Natural killer cell (primary cell): ENCODE measurements at places on chromosomes 3 and 15.

GRCh38 chr3:43782541-43782940, 91.8 kb downstream of the ABHD5 start:
- DNase-seq, result no peak

DNA sequence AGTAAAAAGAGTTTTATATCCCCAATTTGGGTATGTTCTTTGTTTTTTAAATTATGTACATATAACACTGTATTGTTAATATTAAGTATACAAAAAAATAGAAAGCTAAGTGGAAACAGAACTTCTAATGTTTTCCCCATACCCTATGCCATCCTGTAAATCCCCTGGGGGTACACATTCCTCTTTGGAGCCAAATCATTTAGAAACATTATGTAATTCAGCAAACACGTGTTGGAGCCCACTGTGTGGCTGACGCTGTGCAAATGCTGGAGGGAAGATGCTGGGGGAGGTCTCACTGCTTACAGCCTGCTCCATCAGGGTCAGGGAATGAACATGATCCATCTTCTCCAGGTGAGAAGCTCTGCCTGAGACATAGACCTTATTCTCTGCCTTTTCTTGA, 52.8 kb downstream of the CRTC3 start:
- no peak for DNase-seq

DNA sequence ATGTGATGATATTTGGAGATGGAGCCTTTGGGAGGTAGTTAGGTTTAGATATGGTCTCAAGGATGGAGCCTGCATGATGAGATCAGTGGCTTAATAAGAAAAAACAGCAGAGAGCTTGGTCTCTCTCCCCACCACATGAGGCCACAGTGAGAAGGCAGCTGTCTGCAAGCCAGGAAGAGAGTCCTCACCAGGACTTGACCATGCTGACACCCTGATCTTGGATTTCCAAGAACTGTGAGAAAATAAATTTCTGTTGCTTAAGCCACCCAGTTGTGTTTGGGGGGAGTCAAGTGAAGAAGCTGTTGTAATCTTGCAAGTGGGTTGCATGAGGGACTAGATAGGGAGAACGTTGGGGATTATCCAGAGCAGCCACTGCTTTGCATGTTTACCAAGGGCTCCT, 62.3 kb upstream of the TNFAIP8L3 start:
- DNase-seq, result no peak

GRCh38 chr15:84104853-84105252, 130.7 kb upstream of the GOLGA6L4 start:
- DNase-seq, result no peak

GRCh38 chr15:26050984-26051383, 187.9 kb upstream of the ATP10A start:
- DNase-seq, result no peak

- no peak for DNase-seq
These were observed 5.5 kb downstream of the SMAD6 start for GRCh38 chr15:66707310-66708082.

DNA sequence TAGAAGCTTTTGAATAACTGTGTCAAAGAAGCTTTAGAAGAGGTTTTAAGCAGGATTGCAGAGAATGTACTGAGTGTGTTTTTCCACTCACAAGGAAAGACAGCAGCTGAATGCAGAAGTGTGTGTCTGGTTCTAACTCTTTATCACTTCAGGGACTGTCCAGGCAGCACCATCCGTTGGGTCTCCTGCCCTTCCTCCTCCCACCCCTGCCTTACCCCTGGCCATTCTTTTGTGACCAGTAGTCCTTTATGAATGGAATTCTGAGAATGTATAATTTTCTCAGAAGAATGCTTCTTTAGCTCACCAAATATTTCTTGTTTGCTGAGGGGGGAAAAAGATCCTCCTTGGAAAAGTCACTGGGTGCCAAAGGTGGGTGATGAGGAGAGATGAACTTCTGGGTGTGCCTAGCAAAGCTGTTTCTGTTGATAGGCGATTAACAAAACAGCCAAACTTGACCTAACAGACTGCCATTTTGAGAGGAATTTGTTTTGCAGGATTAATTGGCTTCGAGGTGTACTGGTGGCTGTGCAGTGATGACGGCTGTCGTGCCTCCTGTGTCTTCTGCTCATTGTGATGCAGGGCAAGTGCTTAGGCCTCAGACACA, 70.9 kb downstream of the IGF1R start:
- no peak for DNase-seq

DNA sequence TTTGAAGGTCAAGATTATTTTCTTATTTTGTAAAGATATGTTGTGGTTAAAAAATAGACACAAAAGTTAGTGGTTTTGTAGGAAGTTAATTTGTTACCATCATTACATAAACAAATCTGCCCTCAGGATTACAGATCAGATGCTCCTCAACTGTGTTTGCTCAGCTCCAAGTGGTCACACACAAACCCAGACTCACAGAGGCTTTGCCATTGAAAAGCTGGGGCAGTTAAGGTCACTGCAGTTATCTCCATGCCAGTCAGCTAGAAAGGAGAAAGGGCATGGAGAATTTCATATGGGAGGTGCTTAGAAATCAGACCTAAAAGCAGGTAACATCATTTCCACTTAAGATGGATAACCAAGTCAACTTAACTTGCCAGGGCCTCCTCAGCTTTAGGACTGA, 825.7 kb upstream of the GBE1 start:
- no peak for DNase-seq

- no peak for DNase-seq
These were observed 48.1 kb upstream of the PCSK6 start for GRCh38 chr15:101537483-101538080.

GRCh38 chr3:5585085-5585484, 397.6 kb downstream of the EDEM1 start:
- DNase-seq, result no peak

GRCh38 chr15:83430441-83430840, 16.7 kb upstream of the SH3GL3 start:
- no peak for DNase-seq

GRCh38 chr3:63493101-63493500, 159.4 kb upstream of the SNTN start:
- DNase-seq, result no peak

DNA sequence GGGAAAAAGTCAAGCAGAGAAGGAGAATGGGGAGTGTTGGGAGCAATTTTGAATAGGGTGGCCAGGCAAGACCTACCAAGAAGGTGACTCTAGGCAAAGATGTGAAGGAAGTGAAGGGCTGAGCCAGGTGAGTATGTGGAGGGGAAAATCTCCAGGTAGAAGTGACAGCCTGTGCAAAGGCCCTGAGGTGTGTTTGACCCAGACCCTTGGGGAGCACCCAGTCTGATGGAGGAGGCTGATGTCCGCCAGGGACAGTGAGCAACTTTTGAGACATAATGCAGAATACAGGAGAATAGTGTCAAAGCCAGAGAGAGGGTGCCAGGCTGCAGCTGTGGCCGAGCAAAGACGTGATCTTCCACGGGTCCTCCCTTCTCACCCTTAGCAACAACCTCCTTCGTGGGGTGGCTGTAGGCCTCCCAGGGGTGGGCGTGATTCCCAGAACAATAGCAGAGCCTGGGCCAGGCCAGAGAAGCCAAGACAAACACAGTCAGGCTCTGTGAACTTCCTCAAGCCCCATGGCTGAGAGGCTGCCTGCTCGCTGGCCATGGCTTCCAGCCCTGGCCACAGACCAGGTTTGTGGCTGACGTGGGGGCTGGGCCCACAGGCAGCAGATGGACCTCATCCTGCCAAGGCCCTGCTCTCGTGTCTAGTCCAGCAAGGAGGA, 58.1 kb downstream of the SLC6A6 start:
- DNase-seq, result no peak

DNA sequence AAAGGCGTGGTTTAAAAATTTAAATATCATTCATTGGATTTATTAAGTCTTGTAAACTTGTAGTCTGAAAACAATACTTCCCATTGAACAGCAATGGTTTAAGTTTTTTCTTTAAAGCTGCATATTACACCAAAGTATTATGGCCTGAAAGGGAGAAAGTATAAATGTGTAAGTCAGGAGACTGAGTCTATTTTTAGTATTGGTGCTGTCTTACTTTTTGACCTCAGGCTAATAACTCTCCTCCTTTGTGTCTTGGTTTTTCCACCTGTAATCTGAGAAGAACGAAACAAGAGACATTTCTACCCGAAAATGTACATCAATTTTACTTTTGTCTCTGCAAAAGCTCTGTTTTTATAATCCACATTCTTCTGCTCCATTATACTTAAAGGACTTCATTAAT, 7.6 kb downstream of the C15orf61 start:
- no peak for DNase-seq

DNA sequence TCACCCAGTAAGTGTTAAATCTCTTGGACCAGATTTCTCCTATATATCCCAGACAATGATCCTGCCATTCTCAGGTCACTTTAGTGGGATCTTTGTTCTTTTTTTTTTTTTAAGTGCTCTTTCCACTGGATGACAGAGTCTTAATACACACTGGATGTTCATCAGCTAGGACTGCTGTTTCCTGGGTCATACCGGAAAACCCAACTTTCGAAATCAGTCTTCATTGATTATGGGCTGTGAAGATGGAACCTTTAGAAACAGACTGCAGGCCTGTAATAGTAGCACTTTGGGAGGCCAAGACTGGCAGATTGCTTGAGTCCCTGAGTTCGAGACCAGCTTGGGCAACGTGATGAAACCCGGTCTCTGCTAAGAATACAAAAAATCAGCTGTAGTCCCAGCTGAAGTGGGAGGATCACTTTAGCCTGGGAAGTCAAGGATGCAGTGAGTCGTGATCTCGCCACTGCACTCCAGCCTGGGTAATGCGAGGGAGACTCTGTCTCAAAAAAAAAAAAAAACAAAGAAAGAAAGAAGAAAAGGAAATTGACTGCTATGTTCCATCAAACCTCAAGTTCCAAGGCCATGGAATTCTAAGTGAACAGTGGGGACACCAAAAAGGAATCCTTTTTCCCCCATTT, 2.3 kb downstream of the EOGT start:
- DNase-seq, result no peak
